ENCODE measurements at places on chromosomes 16 and 17.

- DNase-seq = no peak
These were observed 81.8 kb upstream of the KIFC3 start for GRCh38 chr16:57883953-57884654.

DNA sequence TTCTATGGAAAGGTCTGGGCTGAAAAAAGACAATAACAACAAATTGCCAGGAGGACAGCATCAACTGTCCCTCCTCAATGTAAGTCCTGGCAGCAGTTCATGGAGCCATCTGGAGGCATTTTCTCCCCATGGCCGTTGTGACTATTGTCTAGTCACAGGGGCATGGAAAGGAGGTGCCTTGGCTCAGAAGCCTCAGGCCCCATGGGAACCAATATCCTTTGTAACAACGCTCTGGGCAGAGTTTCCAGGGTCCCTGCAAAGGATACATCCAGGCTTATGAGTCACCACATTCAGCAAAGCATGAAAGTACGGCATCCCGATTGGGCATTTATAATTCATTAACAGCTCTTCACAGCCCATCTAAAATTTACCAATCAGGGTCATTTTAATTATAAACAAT, 85.2 kb downstream of the GLG1 start:
- no peak for DNase-seq

DNA sequence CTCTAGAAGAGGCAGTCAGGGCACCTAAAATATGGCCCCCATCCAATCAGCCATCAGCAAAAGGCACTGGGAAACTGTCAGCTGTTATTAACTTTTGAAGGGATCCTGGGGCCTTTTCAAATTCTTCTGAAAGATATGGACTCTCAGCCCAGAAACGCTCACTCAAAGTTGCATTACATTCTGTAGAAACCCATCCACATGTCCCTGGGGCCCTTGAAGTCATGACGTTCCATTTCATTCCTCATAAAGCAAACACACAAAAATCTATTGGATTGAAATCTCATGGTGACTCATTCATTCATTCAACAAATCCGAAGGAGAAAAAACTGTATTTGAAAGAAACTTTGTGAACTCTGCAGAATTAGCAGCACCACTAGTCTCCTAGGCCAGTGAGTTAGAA, 215.3 kb downstream of the C16orf95 start:
- no peak for DNase-seq

GRCh38 chr17:63601439-63602371, 1.0 kb downstream of the TACO1 start:
- DNase-seq = no peak

- no peak for DNase-seq
These were observed 36.7 kb downstream of the ZNRF1 start for GRCh38 chr16:75035410-75035968.

Measured in NCI-H146 (cell line).